ENCODE measurements at places on chromosomes 7 and 10.
A peak's percentile ranks its signal among the peaks of the same experiment; 100 is the strongest.

DNA sequence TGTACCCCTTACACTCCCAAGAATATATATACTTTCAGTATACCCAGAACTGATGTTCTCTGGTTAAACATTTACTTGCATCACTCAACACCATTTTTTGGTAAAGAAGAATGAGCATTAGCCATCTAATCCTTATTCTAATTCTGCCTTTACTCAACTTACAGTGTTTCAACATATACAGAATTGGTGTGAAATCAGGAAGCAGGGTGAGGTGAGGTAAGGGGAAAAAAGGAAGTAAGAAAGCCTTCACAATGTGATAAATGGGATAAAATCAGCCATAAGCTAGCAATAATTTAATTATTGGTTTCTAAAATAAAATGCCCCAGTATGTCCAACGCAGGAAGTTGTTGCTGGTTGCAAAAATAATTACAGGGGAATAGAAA is 605.4 kb downstream of the KCNMA1 start:
- DNase-seq: peak; percentile 47

DNA sequence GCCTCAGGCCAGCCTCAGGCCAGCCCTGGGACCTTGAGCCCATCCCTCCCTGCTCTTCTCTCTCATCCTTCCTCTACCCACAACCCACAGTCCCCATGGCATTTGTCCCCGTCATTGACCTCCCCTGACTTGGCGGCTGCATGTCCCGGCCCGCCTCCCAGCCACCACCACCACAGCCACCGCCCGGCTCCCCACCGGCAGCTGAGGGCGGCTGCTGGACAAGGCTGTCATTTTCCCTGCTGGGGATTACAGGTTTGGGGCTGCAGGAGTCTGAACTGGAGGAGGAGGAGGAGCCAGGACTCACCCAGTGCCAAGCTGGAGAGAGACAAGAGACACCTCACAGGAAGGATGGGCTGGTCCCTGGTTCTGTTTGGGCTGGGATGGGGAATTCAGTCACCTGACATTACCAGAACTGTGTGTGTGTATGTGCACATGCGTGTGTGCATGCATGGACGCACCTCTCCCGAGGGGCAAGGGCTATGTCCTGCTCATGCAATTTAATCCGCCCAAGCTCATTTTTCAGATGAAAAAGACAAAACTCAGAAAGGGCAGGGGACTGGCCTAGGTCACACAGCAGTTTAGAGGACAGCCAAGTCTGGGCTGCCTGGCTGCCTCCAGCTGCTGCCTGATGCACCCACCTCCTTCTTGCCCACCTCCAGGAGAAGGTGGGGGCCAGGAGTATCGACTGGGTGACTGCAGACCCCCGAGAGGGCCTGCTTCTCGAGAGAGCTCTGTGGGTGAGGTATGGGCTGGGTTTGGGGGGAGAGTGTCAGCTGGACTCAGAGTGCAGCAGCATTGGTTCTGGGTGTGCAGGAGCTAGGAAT is 113.1 kb downstream of the ZMIZ1 start:
- no peak for DNase-seq

GRCh38 chr10:113709221-113709838 is 29.6 kb downstream of the CASP7 start:
- no peak for DNase-seq

DNA sequence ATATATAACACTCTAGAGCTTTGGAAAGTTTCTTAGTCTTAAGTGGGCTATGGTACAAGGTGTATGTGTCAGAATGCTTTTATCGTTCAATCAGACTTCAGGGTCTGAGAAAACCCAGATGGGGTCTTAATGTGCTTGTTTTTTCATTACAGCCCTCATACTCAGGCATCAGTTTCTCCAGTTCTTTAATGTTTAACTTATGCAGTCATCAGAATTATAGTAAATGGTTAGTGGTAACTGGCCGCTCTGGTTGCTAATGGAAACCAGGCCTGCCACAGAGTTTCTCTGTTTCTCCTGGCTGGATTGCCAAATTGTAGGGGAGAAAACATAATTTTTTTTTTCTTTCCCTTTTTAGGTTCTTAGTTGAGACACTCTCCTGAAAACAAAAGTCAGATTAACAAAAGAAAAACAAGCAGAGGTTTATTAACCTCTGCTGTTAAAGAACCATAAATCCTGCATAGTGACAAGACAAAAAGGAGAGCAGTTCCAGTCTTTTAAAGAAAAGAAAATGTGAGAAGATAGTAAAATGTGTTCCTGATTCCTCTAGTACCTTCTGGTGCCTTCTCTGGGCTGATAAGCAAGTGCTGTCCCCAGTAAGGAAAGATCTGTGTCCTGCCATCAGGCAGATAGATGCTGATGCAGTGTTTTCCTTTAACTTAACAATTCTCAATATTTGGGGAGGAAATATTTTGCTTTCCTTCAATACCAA is 21.5 kb upstream of the GHITM start:
- DNase-seq: no peak

DNA sequence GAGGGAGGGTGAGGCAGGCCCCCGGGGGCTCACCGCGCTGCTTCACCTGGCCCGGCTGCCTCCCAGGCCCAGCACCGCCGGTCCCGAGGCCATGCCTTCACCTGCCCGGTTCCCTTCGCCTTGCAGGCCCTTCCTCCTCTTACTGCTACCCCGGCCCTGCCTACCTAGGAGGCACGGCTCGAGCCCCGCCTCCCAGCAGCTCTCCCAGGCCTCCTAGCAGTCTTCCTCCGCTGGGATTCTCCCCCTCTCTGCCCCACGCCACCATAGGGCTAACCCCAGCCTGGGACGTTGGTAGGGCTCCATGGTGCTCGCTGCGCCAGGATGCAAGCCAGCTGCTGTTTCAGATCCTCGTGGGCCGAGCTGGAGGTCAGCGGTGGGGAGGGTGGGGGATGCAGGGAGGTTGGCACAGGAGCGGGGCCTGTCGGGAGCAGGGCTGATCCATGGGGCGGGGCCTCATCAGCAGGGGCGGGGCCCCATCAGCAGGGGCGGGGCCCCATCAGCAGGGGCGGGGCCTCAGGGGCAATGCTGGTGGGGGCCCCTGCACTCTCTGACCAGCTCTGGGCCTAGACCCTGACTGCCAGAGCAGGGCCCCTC is 63.3 kb downstream of the RASGEF1A start:
- DNase-seq: no peak

- no peak for DNase-seq
Observed at GRCh38 chr10:90205340-90205739, 503.9 kb downstream of the KIF20B start.

DNA sequence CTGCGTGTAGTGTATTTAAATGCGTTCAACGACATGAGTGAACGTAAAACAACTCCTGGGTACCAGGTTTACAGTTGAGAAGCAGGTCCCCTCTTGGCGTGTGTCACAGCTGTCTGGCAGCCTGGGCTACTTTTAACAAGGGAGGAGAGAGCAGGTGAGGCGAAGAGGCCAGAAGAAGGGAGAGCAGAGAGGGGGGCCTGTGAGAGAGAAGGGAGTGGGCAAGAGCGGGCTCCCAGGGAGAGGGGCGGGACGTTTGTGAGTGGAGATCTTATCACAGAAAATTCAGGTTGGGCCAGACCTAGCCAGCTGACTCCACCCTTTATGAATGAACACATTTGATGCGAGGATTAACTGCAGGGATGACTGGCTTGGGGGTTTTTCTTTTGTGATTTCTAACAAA is 154.0 kb downstream of the CAMK1D start:
- no peak for DNase-seq

- DNase-seq: peak; percentile 71
Observed at GRCh38 chr7:2737771-2738540, 50.0 kb downstream of the AMZ1 start.

DNA sequence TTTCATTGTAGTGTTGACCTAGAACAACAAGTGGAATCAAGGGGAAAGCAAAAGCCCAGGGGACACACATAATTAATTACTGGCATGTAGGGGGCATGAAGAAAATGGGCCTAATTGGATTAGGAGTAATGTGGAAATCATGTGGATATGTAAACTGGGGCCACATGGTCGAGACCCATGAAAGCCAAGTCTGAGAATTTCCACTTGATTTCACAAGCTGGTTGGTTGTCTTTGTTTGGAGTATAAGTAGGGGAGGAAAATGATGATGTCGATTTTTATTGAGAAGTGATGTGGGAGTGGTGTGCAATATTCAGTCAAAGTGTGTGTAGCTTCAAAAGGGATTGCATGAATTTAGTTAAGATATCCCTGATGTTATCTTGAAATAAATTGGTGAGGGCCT is 131.8 kb downstream of the LRRC4 start:
- DNase-seq: peak; percentile 54

GRCh38 chr10:116160271-116160670 is 112.7 kb downstream of the GFRA1 start:
- no peak for DNase-seq

GRCh38 chr10:30493609-30494530 is 59.9 kb downstream of the MAP3K8 start:
- peak; percentile 95 for DNase-seq

GRCh38 chr7:56199639-56200038 is 83.4 kb upstream of the NUPR2 start:
- DNase-seq: no peak

GRCh38 chr7:26992670-26993069 is 103.1 kb downstream of the HOXA1 start:
- DNase-seq: no peak

- DNase-seq: peak; percentile 96
Observed at GRCh38 chr7:75617634-75618234, 121.0 kb downstream of the HIP1 start.

DNA sequence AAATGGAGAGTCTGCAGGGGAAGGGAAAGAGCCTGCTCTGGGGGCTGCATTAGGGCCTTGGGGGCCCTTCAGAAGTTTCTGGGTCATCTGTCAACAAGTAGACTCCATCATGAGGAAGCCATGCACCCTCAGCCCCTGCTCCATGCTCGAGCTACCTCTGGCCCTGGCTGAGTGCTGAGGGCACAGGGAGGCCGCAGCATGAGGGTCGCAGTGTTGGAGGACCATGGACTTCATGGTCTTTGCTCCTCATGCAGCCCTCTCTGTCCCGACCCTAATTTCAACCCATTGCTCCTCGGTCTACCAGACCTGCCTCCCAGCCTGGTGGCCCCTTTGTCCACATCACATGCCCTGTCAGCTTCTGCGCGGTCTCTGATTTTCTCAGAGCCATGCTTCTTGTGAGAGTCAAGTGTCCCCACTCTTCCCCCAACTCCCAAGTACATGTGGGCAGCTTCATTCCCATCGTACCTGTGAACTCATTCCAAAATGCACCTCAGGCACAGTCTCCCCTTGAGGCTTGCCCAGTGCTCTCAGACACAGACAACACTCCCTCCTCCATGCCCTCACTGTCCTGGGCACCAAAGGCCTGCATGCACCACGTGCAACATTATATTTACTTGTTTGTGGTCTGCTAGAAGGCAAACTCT is 14.7 kb downstream of the ZNF488 start:
- no peak for DNase-seq

- DNase-seq: no peak
Observed at GRCh38 chr10:89653410-89653869, 8.4 kb upstream of the PANK1 start.

- DNase-seq: no peak
Observed at GRCh38 chr7:33727315-33727714, 178.0 kb upstream of the BMPER start.

GRCh38 chr10:69650589-69651261 is 20.7 kb downstream of the FAM241B start:
- peak; percentile 71 for DNase-seq

- DNase-seq: no peak
Observed at GRCh38 chr10:5647507-5648240, 18.7 kb downstream of the ASB13 start.

GRCh38 chr7:27947586-27948278 is 207.8 kb downstream of the TAX1BP1 start:
- DNase-seq: no peak

GRCh38 chr7:132705146-132705545 is 128.9 kb upstream of the PLXNA4 start:
- peak; percentile 7 for DNase-seq

DNA sequence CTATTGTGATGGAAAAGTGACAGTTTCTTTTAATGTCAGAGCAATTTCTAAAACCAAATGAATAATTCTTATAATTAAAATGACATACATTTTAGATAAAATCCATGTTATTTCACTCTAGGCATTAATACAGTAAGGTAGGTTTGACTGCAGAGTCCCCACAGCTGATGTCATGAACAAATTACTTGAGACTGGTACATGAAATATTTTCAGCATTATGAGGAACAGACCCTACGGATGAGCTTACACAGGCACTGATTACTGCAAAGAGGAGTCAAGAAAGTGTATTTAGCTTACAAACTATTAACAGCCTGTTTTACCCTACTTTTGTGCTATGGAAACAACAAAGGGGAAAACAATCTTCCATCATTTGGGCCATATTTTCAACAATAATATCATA is 8.9 kb downstream of the COL1A2 start:
- no peak for DNase-seq

- no peak for DNase-seq
Observed at GRCh38 chr7:35253460-35253709, 515 bp downstream of the TBX20 start.

- DNase-seq: no peak
Observed at GRCh38 chr10:8273749-8274148, 219.3 kb downstream of the GATA3 start.

DNA sequence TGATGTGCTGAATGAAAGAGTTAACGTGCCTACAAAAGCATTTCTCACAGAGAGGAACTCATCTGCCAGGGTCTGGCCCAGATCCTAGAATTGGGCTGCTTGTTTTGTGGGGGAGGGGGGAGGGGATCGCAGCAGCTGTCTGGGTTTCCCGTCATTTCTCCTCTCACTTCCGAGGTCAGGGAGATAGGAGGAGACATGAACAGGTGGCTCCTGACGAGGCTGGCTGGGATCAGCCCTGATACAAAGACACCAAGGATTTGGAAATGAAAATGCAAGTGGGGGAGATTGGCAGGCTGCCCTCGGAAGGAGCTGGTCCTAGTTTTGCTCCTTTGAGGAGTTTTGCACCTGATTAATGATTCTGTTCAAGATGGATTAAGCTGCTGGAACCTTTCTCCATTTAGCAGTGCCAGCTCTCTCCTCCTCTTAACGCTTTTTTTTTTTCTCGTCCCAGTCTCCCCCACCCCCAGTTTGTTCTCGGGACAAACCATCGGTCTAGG is 86.8 kb upstream of the KMT2C start:
- DNase-seq: no peak

- DNase-seq: no peak
Observed at GRCh38 chr10:35934642-35934995, 292.5 kb upstream of the FZD8 start.

DNA sequence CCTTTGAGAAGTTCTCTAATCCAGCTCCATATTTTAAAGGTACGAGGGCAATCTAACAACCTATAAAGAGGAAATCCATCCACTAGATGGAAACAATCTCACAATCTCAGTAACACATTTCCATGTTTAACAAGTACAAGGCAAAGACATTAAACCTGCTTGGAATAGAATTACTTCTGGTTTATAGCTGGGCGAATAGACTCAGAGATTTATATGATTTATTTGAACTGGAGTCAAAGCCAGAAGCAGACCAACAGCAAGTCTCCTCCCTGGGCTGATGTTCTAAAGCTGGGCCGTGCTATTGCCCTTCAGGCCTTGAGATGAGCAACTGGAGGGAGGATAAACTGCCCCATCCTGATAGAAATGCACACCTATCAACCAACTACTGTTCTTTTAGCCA is 25.3 kb downstream of the SLC26A3 start:
- DNase-seq: no peak

DNA sequence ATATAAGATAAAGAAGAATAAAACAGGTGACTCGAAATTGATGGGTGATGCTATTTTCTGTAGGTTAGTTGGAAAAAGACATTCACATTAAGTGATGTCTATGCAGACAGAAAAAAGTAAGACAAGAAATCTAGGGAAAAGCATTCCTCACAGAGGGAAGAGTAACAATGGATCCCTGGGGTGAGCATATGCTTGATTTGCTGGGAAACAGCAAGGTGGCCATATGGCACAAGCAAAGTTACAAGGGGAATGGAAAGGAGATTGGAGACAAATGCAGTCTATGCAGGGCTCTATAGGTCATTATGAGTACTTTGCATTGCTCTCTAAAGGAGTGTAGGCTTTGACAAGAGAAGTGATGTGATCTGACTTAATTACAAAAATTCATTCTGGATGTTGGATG is 90.9 kb upstream of the ZNF804B start:
- DNase-seq: no peak

Data from suppressor macrophage treated with lipopolysaccharide for 1 hour (primary cell).